ENCODE measurements at places on chromosomes 11 and 22. TPM values are rescaled to one million over a fixed set of nuclear protein-coding genes. Genes with fewer than 3 reads are reported as not detected.

CD3E gene
- 5.7 TPM for total RNA-seq

SCGB1C1 gene
- total RNA-seq = not detected

DRD4 gene
- 0.79 TPM for total RNA-seq

RASGRP2 gene
- total RNA-seq = 3.5 TPM

OR6T1 gene
- total RNA-seq = not detected

RNF215 gene
- 5.8 TPM for total RNA-seq

C11orf21 gene
- 0.52 TPM for total RNA-seq

DKK3 gene
- total RNA-seq = 19.6 TPM

ACER3 gene
- 25.0 TPM for total RNA-seq

C11orf86 gene
- total RNA-seq = 31.6 TPM

CD3G gene
- total RNA-seq = 1.6 TPM

Measured in colonic mucosa (tissue), 4 donors.